A549 treated with GW870086 at 1 μM for 4 hours (cell line): ENCODE measurements at places on chromosomes 11 and 22. TPM values are rescaled to one million over a fixed set of nuclear protein-coding genes. Genes with fewer than 3 reads are reported as not detected.

WNT7B gene
- total RNA-seq: 63.4 to 88.8 TPM (median 78.6 TPM) in 5 replicates

BLID gene
- total RNA-seq: 0.16 to 0.17 TPM in 2 of 5 replicates, not detected in the others

CARNS1 gene
- total RNA-seq: 0.14 to 0.19 TPM (median 0.14 TPM) in 5 replicates

FIBP gene
- 73.7 to 85.9 TPM (median 84.2 TPM) in 5 replicates for total RNA-seq

APOL4 gene
- total RNA-seq: 0.10 TPM in 1 of 5 replicates, not detected in the others
